ENCODE measurements at places on chromosomes 5 and 9. TPM values are rescaled to one million over a fixed set of nuclear protein-coding genes. Genes with fewer than 3 reads are reported as not detected.

- DNase-seq = peak; percentile 83
These were observed 34.2 kb downstream of the STC2 start for GRCh38 chr5:173293817-173294672.

The IL4 gene
- total RNA-seq = not detected

The SEMA4D gene
- total RNA-seq = 13.5 TPM

DNA sequence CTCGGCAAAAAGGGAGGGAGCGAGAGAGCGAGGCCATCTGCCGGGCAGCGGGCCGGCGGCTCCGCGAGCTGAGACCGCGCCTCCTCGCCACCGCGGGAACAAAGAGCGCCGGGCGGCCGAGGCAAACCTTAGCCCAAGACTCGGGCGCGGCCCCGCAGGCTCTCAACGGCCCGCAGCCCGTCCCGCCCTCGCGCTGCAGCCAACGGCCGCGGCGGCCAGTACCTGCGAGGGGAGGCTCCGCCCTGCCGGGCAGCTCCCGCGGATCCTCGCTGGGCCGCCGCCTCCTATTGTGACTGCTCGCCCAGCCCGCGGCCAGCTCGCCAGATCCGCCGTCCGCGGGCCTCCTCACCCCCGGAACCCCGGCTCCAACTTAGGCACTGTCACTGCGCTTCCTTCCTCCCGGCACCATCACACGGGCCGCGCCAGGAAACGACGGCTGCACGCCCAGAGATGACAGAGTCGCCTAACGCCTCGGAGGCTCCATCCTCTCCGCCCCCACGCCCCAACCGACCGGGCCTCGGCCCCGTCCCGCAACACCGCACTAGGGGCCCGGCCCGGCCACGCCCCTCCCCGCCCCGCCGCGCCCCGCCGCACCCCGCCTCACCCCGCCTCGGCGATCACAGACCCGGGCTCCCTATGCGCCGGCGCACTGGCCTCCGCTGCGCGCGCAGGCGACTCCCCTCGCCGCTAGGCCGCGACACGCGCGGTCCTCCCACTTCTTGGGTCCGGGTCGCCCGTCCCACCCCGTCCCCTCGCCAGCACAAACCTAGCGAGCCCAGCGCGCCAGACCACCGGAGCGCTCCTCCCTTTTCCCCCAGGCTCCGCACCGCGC, 479 bp upstream of the RNF38 start:
- peak; percentile 38 for DNase-seq

GRCh38 chr5:10023494-10023893, 226.2 kb downstream of the ATPSCKMT start:
- DNase-seq = no peak

The HAUS6 gene
- total RNA-seq = 3.4 TPM

DNA sequence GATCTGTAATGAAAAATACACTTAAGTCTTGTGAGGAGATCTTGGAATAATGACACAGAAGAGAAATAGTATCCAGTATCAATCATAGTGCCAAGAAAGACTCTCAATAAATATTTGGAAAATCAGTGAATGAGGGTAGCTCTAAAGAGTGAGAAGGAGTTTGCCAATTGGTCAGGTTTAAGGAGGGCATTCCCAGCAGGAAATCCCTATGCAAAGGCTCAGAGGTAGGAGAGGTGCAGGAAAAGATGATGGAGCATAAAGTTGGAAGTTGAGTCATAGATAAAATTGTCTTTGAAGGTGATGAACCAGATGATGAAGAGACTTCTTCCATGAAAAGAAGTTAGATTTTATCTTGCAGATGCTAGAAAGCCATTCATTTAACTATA, 27.8 kb downstream of the TNPO1 start:
- no peak for DNase-seq

DNA sequence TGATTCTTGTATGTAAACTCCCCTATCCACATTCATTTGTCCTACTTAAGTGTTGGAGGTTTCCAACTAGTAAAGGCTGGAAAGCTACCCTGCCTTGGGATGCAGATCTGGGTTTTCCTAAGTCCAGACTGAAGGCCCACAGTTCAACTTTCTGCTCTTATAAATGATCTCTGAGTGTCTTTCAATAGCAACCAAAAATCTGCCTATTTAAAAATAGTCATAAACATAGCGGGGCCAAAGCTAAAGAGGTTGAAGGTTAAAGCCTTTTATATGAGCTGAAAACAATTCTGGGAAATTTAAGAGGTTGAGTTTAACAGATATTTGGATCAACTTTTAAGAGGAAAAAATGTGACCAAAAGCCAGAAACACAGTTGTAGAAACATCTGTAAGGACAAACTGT, 87.2 kb downstream of the NTRK2 start:
- DNase-seq = no peak

DNA sequence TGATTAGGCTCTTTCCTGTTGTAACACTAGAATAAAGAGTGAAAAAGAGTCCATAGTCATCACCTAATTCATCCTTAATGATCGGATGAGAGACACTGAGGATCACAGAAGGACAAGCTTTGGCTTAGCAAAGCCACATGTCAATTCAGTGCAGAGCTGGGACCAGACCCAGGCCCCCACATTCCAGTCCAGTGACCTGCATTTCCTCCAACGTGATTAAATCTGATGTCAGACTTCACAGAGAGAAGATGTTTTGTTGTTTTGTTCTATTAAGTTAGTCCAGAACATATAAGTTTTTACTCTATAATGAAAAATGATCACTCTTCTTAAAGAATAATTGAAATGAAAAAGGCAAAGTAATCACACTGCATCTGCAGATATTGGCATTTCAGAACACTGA, 377.9 kb upstream of the PAPPA start:
- no peak for DNase-seq

DNA sequence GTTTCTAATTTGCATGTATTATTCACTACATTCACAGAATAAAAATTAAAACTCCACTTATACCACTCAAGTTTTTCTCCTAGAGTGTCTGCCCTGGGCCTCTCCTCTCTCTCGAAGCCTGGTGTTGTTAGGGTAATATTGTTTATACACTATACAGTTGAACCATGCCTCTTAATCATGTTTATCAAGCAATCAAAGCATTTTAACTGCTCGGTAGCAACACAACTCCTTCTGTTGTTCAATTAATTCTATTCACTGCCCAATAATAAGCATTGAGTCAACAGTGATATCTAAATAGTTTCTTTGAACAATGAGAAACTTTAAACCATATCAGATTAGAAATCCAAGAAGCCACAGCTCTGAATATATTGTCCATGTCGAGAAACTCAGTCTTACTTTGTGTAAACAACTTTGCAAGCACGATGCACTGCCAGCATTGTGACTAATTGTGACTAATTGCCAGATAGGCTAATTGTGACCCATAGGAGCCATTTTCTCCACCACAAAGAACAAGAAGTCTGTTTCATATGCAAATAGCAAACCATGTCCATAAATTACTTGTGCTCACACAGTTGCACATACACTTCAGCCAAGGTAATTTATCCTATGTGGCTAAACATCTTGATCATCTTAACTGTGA, at the start of gene DNAH5:
DNAH5 (minus strand) TSS at position 129 of the 640 bp plus-strand sequence. CDS start 250 bp downstream, outside the sequence.
- no peak for DNase-seq

The CAMK2A gene
- not detected for total RNA-seq

The PCDHB13 gene
- 6.7 TPM for total RNA-seq

DNA sequence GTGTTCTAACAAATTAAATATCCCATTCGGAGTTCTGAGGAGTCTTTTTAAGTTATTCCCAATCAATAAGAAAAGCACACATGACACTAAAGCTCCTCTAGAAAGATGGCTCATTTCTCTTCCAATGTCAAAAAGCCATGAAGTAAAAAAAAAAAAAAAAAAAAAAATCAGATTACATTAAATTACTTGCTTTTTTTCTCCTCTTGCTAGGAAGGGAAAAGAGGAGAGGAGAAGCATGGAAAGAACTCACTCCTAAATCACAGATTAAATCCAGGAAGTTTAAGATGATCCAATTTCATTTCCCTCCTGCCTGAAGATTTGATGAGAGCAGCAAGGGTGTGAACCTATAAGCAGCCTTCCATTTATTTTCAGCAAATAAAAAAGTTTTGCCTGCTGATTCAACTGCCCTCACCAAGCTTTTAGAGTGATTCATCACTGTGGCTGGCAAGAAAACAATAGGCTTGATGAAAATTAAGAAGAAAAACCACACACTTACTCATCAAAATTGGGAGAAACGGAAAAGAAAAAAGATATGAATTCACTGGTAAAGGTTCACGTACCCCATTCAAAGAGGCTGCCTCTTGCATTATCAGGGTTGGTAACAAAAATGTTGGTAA, 19.7 kb downstream of the MYO10 start:
- no peak for DNase-seq

The CDH10 gene
- total RNA-seq = not detected

GRCh38 chr5:400282-401145, 42.5 kb upstream of the EXOC3 start:
- DNase-seq = no peak

DNA sequence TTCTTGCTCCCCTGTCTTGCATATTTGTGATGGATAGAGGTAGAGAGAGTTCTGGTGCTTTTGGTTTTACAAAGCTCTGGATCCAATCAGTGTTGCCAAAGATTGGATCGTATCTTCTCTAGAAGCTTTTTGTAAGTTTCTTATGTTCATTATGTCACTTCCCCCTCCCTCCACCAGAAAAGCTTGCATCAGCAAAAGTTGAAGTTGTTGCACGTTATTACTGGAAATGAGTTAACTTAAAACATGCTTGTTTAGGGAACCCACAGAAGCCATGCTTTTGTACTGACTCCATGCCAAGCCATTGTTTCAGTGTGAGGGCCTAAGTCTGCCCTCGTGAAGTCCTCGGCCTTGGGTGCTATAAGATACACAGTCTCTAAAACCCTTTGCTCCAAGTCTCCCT, 186.5 kb downstream of the ERCC6L2 start:
- DNase-seq = no peak

DNA sequence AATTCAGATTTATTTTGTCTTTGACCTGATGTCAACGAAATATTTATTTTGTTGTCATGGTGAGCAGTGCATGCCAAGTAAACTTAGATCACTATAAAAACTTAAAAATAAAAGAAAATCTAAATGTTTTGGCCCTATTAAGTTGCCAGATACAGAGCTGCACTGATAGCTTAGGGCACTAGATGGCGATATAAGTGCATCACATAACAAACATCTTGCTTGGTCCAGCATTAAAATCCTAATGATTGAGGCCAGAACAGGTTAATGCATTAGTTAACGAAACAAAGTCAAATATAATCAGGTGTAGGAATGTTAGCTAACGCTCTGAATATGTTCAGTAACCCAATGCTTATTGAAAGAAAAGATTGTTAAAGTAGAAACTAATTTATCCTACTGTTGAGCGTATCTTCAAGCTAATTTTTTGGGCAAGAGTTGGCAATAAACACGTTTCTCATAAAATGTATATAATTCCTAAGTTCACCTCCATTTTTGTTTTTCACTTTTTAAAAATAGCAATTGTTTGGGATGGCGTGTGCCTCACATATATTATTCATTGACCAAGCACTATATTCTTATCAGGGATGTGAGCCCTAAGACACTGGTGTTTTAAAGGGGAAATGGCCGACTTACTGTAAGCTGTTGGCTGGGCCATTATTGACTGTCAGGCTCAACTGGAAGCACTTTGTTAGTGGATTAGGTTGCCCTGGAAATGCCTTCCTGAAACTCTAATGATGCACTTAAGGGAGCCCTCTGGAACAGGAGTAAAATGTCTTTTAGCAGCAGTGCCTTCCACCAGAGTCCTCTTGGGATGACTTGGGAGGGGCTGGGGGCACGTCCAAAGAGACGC, 33.3 kb downstream of the KCTD16 start:
- DNase-seq = no peak

The FAM174A gene
- total RNA-seq = 38.5 TPM

The ENTPD8 gene
- not detected for total RNA-seq

GRCh38 chr5:41414598-41414997, 95.8 kb downstream of the PLCXD3 start:
- DNase-seq = no peak

- DNase-seq = no peak
These were observed 157.1 kb upstream of the MPDZ start for GRCh38 chr9:13436591-13436990.

GRCh38 chr9:32571969-32572899, 725 bp downstream of the NDUFB6 start:
- DNase-seq = no peak

The SPINK5 gene
- total RNA-seq = not detected

DNA sequence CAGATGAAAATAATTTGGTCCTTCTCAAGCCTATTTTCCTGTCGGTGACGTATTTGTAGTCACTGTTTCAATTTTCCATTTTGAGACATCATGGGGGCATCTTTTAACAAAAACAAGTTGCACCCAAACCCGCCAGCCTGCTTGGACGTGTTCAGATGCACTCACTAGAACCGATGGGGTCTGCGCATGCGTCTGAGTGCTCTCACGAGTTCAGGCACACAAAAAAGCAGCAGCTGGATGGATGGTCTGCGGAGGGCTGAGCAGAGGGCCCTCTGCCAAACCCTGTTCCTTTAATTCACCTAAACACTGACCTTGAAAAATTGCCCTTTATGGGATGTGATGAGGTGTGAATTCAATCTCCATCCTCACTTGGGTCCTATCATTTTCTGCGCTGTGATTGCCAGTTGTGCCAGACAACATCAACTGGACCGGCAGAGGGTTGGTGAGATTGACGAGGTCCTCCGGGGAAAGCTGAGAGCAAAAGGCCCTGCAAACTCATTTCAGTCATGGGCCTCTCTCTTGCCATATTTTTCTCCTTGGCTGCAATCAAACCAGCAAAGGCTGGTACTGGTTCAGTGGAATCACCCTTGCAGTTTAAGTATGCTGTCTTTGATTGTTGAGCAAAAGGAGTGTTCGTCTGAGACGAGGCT, 251.9 kb downstream of the NFIB start:
- no peak for DNase-seq

- no peak for DNase-seq
These were observed 416.4 kb downstream of the CSNK1G3 start for GRCh38 chr5:123928401-123928800.

The CCDC183 gene
- not detected for total RNA-seq

- no peak for DNase-seq
These were observed 46.8 kb downstream of the NIPSNAP3B start for GRCh38 chr9:104810421-104811339.
